ENCODE measurements at places on chromosomes 3 and 15.

DNA sequence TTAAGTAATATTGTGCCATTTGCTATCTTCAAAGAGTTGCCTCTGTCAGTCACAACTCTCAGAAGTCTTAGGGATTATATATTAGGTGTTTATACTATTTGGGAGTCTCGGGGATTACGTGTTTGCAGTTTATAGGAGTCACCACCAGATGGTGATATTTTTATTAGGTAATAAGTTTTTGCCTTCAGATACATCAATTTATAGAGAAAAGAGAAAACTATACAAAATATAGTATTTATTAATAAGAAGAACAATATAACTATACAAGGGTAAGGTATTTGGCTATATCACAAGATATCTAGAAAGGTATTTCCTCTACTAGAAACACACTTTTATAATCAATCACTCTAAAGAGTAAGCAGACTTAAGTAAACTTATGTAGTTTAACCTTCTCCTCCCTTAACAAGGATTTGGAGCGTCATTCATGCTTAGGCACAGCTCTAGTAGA, 10.7 kb upstream of the DHX36 start:
- peak; percentile 41 for DNase-seq

GRCh38 chr3:69088063-69088462, 3.3 kb downstream of the ARL6IP5 start:
- DNase-seq = peak; percentile 34

DNA sequence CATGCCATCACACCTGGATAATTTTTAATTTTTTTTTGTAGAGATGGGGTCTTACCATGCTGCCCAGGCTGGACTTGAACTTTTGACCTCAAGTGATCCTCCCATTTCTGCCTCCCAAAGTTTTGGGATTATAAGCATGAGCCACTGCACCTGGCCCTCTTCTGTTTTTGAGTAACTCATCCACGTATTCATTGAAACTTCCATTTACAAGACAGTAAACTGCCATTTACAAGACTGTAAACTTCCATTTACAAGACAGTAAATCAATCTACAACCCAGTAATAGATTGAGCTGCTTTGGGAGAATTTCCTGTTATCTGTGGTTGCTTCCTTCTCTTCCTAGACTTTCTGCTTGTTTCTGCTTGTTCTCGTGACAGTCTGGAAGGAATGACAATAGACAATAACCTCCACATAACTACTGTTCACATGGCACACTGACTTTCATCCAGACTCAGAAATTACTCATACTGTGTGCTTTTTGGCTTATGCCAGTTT, 114.7 kb upstream of the CCNL1 start:
- DNase-seq = no peak

DNA sequence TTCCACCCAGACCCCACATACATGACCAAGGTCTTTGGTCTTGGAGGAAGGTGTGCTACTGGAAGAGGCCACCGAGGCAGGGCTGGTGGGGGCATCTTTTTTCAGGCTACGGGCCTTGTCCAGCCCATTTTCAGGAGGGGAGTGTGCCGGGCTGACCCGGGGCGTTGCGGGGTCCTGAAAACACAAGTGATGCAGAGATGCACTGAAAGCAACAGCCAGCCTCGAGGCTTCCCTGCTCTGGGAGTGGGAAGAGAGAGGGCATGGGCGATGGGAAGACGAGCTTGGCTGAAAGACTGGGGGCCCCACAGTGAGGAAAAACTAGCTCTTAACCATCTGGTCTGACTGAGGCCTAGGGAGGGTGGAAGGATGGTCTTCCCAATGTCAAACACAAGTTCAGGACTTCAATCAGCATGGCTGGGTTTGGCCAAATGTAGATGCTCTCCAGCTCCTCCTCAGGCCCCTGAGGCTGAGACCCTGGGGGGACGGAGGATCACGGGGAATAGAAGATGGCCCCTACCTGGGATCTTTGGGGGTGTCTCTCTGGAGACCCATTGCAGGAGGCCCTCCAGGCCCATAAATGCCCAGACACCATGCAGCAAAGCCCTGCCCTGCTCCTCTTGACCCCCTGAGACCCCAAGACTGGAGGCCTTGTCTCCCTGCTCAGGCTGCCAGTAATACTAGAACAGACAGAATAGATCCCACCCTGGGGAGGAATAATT, 38.9 kb downstream of the TLE3 start:
- no peak for DNase-seq

GRCh38 chr15:36545467-36545992, 33.9 kb upstream of the CDIN1 start:
- DNase-seq = no peak

- no peak for DNase-seq
These were observed 346.6 kb downstream of the CNTN6 start for GRCh38 chr3:1439395-1439794.

- DNase-seq = peak; percentile 68
These were observed 35.2 kb downstream of the NCEH1 start for GRCh38 chr3:172675441-172676193.

- DNase-seq = no peak
These were observed 22.1 kb upstream of the POLG start for GRCh38 chr15:89356634-89357298.

GRCh38 chr3:192373032-192373431, 354.3 kb downstream of the FGF12 start:
- no peak for DNase-seq

- DNase-seq = no peak
These were observed 25.4 kb upstream of the SLC41A3 start for GRCh38 chr3:126109146-126109879.

DNA sequence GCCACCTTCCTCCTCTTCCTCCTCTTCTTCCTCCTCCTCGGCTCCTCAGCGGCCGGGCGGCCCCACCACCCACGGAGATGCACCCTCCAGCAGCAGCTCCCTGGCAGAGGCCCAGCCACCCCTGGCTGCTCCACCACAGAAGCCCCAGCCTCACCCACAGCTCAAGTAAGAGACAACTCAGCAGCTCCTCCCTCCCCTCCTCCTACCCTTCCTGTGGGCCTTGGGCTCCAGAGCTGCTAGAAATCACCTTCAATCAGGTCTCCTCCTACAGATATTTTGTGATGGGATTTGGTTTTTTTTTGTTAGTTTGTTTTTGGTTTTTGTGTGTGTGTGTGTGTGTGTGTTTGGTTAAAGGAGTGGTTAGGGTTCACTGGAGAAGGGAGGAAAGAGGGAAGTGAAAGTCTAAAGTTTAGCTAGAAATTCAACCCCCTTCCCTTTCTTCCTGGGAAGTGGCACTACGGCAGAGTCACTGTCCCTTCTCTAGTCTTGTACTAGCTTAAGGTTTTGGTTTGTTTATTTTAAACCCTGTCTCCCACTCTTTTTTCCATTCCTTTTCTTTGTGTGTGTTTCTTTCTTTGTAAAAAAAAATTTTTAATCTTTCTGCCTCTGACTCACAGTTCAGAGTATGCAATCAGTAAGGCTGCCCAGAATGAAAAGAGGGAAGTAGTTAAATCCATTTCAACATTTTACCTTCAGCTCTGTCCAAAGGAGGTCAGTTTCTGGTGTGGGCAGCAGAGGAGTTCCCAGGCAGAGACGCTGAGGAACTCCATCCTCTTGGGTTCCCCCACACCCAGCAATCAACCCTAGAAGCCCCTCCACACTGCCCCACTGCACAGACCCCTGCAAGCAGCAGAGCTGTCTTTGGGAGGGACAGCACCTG, 29.0 kb upstream of the TIMP4 start:
- peak; percentile 76 for DNase-seq

DNA sequence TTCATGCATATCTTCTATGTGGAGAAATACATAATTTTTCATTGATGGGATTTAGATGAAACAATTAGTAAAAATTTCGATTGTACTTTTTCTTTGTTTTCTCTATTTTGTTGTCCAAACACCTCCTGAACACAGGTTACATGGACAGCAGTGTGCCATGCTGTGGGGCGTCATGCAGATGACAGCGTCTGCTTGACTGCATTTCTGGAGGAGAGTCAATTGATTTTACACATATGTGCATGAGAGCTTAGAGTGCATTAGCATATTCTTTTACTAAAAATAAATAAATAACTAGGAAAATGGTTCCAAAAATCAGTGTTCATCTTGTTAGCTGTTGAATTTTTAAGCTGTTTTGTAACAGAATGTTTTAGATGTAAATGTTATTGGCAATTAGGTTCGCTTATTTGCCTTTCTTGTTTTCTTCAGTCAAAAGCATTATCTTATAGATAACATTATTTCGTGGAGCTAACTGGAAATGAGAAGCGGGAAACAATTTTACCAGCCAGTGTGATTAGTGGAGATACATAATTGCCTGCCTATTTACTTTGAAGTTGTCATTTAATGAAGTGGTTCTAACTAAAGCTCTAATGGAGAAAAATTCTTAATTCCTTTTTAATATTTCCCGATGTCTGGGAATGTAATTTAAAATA, 82.7 kb upstream of the VGLL3 start:
- no peak for DNase-seq

DNA sequence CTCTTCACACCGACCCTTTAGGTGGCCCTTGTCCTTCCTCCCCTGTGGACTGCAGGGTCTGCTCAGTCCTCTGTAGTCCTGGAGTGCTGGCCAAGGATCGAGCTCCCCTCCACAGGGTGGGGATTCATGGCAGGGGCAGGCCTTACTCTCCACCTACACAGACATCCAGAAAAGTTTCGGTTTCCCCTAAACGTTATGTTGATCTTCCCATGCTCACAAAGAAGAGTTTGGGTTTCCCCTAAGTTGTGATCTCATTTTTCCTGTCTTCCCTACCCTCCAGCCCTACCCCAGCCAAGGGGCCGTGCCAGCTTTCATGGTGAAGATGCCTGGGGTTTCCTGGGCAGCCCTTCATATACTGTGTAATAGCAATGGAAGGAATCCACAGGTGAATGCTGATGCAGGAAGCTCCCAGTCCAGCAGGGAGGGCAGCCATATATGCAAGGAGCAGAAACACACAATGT, 10.3 kb downstream of the STOML1 start:
- DNase-seq = no peak

GRCh38 chr15:97941572-97941971, 18.9 kb upstream of the ARRDC4 start:
- DNase-seq = no peak

DNA sequence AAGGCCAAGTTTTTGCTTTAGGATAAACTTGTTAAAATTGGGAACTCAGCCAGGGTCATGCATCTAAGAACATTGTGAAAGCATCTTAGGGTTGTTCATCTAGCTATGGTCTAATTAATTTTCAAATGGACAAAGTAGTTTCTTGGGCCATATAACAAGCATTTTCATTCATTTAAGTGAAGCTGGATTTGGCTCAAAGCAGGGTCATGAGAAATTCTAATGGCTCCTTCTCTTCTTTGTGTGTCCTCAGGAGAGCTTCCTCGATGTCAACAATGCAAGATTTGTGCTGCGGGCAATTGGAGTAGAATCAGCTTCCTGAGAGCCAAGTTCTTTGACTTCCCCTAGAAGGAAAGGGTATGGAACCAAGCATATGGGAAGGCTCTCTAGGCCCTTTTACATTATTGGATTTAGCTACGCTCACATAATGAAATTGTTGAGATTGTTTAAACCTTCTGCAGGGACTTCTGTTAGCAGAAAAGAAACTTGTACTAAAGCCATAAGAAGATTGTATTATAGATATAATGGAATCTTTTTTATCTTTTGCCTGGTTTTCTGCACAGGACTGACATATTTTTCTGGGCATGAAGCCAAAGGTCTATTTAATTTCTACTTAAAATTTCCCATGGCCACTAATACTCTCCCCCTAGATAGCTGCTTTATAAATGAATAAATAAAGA, 1.8 kb upstream of the SAMMSON start:
- peak; percentile 12 for DNase-seq

GRCh38 chr15:39499681-39500080, 81.2 kb upstream of the THBS1 start:
- DNase-seq = peak; percentile 32

- peak; percentile 78 for DNase-seq
These were observed 2.6 kb upstream of the UBE2Q2 start for GRCh38 chr15:75840659-75841058.

- DNase-seq = peak; percentile 98
These were observed 70.7 kb upstream of the DCBLD2 start for GRCh38 chr3:98972155-98972554.

- no peak for DNase-seq
These were observed 270.8 kb upstream of the TOPAZ1 start for GRCh38 chr3:43970920-43971319.

DNA sequence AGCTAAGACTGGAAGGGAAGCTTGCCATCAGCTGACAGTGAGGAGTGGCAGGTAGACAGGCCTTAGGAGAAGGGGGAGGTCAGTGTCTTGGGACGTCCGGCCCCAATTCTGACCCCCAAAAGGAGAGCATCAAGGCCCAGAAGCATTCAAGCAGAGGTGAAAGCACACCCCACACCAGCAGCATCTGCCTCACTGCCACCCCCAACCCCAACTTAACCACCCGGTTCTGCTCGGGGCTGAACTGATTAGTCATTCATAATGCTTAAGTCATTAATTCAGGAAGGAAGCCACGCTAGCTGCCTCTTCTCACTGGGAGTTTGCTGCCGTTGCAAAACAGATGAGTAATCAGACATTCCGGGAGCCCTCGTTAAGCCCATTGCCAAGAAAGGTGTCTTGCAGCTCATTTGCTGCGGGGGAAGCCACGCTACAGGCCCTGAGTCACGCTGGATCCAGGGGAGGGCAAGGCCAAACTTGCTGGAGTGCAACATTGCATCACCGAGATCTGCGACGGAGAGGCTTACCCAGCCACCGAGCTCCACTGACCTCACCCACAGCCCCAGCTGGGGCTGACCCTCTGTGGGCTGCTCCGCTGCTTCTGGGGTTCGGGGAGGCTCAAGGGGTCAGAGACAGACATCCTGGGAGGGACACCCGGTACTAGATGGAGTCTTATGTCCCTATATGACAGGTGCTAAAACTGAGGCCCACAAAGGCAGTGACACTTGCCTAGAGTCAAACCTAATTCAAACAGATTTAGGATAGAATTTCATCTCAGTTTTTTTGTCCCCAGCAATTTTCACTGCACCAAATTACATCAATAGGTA, 46.4 kb upstream of the HES1 start:
- DNase-seq = peak; percentile 99

GRCh38 chr3:196287090-196287439, 461 bp downstream of the PCYT1A start:
- peak; percentile 24 for DNase-seq

DNA sequence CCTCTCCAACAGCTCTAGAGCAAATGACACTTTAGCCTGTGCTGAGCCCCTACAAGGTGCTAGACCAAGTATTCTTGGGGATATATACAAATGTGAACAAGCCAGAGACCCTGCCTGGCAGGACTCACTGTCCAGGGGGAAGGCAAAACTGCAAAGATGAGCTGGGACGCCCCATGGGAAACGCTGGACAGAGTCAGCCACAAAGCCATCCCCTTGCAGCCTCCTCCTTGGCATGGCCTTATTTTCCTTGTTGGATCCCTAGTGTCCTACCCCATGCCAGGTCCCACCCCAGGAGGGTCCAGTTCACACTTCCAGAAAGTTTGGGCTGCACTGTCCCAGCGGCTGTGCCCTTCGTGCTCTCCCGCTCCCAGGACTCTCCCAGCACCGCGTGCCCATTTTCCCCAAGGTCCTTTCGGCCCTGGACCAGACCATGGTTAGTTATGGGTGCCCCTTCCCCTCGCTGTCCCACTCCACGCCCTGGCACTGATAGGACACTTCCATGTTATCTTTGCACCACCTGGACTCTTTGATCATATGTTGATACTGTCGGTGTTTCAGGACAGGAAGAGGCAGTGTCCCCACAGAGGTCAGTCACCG, 5.8 kb upstream of the NRROS start:
- no peak for DNase-seq

Data from fibroblast of skin of back (primary cell).